ENCODE measurements at places on chromosomes 13 and 19.

- DNase-seq: no peak
Observed at GRCh38 chr13:26838821-26839220, 78.2 kb upstream of the GPR12 start.

DNA sequence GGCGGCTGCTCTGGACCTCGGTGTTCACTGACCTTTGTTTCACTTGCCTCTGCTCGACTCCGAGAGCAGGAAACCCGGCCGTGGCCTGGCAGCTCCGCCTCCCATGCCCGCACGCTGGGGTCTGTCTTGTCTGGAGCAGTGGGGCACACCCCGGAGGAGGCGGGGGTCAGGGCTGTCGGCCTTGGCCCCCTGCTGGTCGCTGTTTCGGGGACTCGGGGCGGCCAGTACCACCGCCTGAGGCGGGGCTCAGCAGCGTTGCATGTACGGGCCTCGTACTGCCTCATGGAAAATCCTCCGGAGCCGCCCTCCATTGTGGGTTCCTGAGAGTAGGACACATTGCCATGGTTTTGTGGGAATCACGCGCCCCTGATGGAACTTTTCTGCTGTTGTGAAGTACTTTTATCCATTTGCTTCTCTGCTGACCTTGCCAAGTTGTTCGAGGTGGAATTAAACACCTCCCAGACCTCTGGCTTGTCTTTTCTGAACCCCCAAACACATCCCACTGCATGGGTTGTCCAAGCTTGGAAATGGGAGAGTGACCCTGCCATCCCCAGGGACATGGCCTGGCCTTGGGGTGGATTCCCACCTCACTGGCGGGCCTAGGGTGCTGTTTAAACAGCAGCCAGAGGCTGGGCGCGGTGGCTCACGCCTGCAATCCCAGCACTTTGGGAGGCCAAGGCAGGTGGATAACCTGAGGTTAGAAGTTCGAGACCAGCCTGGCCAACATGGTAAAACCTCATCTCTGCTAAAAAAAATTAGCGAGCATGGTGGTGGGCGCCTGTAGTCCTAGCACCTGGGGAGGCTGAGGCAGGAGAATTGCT, 5.5 kb upstream of the NDUFS7 start:
- DNase-seq: no peak

GRCh38 chr13:112696869-112697465, 7.1 kb downstream of the ATP11A start:
- DNase-seq: no peak

DNA sequence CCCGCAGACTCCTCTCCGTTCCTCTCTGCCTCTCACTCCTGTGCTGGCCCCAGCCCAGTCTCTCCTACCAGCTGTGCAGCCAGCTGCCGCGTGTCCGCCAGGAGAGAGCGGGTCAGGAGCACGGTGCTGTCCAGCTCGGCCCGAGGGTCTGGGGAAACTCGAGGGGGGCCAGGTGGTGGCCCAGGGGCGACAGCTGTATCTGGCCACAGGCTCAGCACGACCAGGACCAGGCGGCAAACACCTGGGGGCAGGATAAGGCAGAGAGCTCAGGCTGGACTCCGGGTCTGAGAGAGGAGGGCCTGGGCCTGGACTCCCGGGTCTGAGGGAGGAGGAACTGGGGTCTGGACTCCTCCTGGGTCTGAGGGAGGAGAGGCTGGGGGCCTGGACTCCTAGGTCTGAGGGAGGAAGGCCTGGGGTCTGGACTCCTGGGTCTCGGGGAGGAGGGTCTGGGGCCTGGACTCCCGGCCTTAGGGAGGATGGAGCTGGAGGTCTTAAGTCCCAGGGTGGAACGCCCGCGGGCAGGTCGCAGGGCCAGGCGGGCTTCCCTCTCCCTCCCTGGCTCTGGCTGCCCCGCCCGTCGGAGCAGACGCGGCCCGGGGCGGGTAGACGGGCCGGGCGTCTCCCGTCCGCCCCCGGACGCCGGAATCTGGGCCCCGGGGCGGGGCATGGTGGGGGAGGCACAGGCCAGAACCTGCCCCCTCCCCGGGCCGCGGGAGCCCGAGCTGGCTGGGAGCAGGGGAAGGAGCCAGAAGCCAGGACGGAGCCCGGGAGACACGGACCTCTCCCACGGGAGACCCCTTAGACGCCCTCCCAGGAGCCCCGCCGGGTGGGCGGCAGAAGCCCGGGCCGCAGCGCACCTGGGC, 1.3 kb downstream of the IL11 start:
- DNase-seq: no peak

- DNase-seq: peak; percentile 58
Observed at GRCh38 chr19:2273356-2274184, 8.4 kb downstream of the PEAK3 start.

- DNase-seq: no peak
Observed at GRCh38 chr13:95044452-95045205, 256.6 kb downstream of the ABCC4 start.

DNA sequence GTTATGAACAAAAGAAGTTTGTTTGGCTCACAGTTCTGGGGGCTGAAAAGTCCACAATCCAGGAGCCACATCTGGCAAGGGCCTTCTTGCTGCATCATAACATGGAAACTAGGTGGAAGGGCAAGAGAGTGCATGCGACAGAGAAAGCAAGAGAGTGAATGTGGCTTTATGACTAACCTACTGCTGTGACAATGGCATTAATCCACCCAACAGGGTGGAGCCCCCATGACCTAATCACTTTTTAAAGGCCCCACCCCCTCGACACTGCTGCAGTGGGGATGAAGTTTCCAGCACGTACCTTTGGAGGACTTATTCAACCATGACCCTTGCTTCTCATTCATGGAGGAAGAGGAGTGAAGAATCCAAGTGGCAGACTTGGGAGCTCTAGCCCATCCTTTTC, 30.0 kb upstream of the RFXAP start:
- DNase-seq: no peak

- DNase-seq: no peak
Observed at GRCh38 chr19:10454267-10454666, 33.9 kb downstream of the PDE4A start.

GRCh38 chr13:49998714-49999624, 2.1 kb downstream of the TRIM13 start:
- no peak for DNase-seq

DNA sequence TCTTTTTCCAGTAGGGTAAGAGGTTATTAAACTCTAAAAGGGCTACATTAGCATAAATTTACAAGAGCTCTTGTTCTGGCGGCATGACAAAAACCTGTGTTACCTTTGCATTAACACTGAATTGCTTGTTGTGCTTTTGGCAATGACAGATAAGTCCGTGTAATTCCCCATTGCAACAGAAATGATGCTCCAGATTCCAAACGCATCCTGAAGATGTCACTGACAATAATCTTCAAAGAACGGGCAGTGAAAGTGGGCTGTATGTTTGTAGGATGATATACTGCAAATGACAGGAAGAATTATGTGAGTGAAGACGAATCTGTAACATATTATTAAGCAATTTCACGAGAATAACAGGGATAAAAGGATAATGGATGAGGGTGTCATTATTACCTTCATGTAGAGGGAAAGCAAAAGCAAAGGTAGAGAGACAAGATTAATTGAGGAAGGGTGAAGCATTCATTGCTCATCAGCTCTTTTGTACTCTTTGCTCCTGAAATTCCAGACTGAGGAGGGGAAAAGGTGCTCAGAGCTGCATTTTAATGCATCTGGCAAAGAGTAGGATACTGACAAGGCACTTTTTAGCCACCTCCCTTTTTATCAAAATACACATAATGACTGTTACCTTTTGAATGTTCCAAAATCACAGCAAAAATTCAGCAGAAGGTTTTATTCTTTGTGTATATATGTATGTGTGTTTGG, 38.5 kb upstream of the MAB21L1 start:
- no peak for DNase-seq

- no peak for DNase-seq
Observed at GRCh38 chr19:21321996-21322395, 7.2 kb downstream of the ZNF708 start.

DNA sequence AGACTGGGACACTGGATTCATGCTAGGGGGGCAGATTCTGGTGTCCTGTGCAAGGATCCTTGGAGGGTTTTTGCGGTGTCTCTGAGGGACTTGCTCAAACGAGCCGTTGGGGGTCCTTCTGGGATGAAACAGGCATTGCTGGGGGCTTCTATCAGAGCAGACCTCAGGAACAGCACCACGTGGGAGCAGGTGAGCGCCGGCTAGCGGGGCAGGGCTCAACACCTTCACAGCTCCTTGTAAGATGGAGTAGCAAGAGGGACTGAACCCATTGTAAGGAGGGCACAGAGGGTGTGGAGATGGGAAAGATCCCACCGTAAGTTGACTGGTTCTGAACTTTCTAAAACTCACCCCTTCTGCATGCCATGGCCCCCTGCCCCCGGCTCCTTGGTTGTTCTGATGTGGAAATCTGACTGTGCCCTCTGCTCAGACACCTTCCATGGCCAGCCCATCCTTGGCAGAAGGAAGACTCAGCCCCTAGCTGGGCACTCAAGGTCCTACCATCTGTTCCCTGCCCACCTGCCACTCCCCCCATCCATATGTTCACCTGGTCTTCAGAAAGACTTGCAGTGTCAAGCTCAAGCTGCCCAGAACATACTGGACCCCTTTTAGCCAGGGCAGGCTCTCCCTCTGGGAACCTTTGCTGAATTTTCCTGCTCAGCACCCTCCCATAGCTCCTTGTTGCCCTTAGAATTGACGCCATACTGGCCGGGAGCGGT, 1.2 kb downstream of the SLC27A1 start:
- DNase-seq: no peak

DNA sequence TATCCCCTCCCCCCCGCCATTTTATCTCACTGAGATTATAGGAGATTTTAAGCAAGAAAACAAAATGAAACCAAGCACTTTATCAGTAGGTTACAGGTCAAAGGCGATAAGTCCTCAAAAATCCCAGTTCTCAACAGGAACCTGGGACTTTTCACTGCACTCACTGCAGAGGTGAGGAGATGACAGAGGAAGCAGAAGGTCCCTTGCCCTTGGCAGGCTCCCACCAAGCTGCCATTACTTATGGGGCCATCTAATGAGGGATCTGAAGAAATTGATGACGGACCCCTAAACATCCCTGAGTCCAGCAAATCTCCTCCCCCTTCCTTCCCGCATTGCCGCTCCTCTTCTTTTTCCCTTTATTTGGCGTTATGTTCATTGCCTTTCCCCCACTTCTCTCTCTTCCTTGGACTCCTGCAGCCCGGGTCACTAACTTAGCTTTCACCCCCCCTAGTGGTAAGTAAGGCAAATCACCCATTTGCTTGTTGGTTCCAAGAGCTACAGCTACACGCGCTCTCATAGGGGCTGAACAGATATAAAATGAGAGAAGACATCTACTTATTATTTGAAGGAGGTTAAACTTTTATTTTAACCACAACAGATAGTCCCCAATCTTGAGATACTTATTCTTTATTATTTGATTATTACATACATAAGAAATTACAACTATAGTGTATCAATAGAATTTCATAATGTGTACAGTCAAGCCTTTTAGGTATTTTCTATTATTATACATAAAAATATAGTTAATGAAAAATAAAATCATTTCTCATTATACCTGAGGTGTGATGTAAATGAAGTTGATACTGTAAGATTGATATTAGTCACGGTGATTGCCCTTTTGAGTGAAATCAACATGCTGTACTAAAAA, 52.0 kb upstream of the ARGLU1 start:
- DNase-seq: peak; percentile 4

- no peak for DNase-seq
Observed at GRCh38 chr13:44013758-44014291, 134.1 kb downstream of the LACC1 start.

- no peak for DNase-seq
Observed at GRCh38 chr13:47027780-47028437, 131.1 kb upstream of the HTR2A start.

DNA sequence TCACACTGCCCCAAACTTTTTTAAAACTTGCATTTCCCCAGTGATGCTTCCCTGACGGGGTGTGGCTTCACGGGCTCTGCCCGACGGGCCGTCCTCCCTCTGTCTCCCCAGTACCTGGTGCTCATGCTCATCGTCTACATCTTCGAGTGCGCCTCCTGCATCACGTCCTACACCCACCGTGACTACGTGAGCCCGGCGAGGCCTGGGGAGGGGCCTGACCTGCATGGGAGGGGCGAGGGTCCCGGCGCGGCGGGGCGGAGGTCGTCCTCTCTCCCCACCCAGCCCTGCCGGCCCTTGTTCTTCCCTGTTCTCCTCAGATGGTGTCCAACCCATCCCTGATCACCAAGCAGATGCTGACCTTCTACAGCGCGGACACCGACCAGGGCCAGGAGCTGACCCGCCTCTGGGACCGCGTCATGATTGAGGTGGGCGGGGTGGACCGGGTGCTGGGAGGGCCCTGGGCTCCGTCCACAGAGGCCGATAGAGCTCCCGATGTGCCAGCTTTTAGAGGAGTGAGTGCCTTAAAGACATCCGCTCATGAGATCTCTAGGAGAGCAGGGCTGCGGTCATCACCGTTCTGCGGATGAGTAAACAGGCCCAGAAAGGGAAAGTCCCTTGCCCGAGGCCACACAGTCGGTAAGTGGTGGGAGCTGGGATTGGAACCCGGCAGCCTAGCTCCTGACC, 6.9 kb downstream of the UPK1A start:
- peak; percentile 22 for DNase-seq

DNA sequence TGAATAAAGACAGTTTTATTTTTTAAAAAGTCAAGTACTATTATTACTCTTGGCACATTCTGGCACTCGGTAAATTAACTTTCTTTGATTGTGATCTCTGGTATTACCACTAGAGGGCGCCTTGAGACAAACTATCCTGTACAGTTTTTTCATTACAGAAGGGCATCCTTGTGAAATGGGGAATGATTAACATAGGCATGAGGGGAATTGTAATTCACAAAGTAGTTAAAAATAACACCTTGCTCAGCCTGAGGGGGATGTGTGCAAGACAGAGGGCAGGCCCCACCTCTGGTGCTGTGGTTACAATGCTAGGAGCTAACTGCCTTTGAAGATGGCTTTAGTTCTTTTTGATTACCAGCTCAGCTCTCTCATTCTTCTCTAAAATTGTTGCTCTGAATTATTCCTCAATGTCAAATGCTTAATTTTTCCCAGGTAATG, 24.2 kb upstream of the C1QTNF9B start:
- DNase-seq: peak; percentile 4

GRCh38 chr13:94389604-94390351, 89.7 kb downstream of the DCT start:
- DNase-seq: no peak

- no peak for DNase-seq
Observed at GRCh38 chr19:49775742-49776370, 9.1 kb downstream of the AP2A1 start.

GRCh38 chr13:92164822-92165221, 766.4 kb downstream of the GPC5 start:
- no peak for DNase-seq

DNA sequence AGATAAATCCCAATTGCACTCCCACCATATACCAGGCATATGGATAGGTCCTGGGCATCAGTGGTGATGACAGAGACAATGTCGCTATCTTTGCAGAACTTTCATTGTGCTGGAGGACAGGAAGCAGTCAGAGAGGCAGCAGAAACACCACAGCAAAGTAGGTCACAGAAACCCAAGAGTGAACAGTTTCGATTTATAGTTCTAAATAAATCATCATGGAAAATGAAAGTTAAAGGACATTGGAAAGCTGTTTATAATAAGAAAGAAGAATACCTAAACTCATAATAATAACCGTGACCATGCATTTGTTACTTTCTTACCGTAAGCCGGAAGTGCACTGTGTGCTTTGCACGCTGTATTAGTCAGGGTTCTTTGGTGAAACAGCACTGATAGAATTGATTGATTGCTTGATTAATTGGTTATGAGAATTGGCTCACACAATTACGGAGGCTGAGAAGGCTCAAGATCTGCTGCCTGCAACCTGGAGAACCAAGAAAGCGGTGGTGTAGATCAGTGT, 38.9 kb downstream of the ALOX5AP start:
- DNase-seq: no peak

All from activated CD4-positive, alpha-beta T cell treated with anti-CD3 and anti-CD28 coated beads, Interleukin-2, amount 50 U/mL, for 24 hours (primary cell).